BJ (cell line): ENCODE measurements at places on chromosomes 12 and 14.

DNA sequence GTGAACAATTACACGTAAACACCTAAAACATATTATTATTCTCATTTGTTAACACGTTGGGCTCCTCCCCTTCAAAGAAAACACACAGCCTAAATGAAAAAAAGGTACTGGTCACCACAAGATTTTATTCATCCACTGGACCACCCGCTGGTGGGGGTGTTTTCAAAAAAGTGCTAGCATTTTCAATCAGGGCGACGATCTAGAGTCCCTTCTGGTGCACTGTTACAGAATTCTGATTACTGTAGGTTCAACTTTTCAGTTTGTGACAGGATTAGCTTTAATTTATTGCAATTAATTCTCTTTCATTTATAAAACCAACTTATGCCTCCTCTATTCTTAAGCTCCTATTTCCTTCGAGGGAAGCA, 443 bp downstream of the MAGOHB start:
- no peak for DNase-seq

- no peak for DNase-seq
Observed at GRCh38 chr14:50542941-50543418, 10.6 kb upstream of the MAP4K5 start.

DNA sequence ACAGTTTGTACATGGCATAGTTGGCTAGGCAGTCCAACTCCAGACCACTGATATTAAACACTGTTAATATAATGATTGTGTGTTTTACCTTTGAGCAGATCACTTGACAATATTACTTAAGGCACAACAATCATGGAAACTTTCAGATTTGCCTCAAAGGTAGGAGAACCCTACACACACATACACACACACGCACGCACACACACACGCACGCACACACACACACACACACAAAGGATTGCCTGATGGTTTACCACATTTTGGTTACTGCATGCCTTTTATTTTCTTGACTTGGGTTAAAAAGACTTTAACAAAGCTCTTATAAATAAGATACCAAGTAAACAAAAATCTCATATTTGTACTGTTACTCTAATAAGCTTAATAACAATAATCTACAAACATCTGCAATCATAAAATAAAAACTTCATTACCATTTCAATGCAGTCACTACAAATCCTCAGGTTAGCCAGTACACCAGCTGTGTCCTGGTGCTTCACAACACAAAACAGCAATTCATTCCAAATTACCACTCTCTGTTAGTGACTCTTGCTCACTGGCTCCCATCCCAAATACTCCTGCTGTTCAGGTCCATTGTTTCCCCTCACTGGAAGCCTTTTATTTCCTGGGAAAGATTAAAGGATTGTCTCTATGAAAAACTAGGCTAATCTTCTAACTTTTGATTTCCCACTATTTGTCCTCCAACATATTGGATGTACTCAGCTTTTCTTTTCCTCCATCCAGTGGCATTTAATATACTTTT, 175.2 kb upstream of the ATP2B1 start:
- no peak for DNase-seq

GRCh38 chr14:36198378-36198777, 21.9 kb upstream of the PTCSC3 start:
- DNase-seq = no peak

DNA sequence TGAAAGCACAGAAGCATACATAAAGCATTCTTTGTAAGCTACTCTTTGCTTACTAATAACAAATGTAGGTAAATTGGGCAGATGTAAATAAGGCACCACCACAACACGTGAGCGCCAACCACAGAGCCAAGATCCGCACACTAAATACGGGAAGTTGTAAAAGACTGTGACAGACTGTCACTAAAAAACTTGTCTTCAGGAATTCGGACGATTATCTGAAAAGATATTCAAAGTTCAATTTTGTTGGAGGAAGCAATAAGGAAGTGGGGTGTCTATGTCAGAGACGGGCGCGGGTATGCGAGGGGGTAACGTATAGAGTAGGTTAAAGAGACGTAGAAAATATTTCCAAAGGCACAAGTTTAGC, 1.5 kb upstream of the HSP90B1 start:
- DNase-seq = no peak

GRCh38 chr14:38065106-38065762, 142.5 kb upstream of the SSTR1 start:
- DNase-seq = no peak

DNA sequence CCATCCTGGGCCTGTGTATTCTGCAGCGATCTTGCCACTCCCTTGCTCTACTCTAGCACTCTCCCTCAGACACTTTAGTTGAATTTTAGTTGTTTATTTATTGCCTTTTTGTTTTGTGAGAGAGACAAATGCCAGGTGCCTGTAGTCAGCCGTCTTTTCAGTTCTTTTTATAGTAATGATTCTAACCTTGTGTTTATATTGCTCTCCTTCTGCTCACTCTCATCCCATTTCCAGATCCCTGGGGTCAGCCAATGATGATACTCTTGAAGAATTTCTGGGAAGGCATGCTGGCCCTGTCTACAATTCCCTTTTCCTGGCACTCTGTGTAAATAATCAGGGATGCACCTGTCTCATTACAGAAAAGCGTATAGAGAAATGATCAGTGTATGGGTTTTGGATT, 334.1 kb upstream of the MIS18BP1 start:
- no peak for DNase-seq

GRCh38 chr14:103537175-103537990, 8.4 kb downstream of the TRMT61A start:
- DNase-seq = no peak

DNA sequence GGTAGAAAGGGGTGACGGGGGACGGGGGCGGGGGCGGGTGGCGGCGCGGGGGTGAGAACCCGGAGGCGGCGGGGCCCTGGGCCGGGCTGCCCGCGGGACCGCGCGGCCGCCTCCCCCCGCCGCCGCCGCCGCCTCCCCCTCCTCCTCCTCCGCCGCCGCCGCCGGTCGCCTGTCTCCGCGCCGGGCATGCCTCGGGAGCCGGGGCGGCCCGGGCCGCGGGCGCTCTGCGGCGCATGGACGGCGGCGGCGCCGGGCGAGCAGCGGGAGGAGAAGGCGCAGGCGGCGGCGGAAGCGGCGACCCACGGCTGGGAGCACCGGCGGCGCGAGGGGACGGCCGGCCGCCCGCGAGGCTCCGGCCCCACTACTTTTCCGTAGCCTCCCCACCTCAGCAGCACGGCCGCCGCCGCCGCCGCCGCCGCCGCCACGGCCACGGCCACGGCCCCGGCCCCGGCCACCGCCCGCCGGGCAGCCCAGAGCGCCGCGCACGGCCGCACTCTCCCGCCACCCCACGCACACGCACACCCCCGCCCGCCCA, at the start of gene NPAS3:
NPAS3 (plus strand) TSS at position 161 of the 535 bp plus-strand sequence.
- DNase-seq = no peak
